ENCODE measurements at places on chromosomes 3 and 15.
A peak's percentile ranks its signal among the peaks of the same experiment; 100 is the strongest.

DNA sequence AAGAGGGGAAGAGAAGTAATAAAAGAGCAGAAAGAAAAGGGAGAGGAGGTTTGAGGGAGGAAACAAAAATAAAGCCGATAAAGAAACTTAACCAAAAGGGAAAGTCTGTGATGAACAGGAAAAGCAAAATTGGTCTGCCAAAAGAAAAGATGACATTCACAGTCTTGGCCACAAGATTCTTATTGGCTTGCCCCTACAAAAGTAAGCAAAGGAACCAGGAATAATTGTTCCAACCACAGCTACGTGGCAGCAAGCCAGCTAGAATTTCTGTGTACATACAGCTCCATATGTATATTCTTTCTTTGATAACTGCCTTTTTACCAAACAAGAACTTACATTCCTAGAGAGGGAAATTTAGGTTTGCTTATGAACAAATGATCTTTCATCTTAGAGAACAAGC, 79.6 kb downstream of the MLH1 start:
- DNase-seq = no peak

- DNase-seq = peak; percentile 63
Measured at GRCh38 chr15:65318870-65319356, 14.4 kb downstream of the RNU5B-1 start.

DNA sequence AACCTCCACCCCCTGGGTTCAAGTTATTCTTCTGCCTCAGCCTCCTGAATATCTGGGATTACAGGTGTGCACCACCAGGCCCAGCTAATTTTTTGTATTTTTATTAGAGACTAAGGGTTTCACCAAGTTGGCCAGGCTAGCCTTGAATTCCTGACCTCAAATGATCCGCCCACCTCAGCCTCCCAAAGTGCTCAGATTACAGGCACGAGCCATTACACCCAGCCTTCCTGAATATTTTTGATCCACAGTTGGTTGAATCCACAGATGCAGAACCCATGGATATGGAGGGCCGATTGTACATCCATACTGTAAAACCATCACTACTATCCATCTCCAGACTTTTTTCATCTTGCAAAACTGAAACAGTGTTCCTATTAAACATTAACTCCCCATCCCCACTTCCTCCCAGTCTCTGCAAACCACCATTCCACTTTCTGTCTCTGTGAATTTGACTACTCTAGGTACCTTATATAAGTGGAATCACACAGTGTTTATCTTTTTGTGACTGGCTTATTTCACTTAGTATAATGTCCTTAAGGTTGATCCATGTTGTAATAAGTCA, 8.2 kb upstream of the TMEM62 start:
- no peak for DNase-seq

DNA sequence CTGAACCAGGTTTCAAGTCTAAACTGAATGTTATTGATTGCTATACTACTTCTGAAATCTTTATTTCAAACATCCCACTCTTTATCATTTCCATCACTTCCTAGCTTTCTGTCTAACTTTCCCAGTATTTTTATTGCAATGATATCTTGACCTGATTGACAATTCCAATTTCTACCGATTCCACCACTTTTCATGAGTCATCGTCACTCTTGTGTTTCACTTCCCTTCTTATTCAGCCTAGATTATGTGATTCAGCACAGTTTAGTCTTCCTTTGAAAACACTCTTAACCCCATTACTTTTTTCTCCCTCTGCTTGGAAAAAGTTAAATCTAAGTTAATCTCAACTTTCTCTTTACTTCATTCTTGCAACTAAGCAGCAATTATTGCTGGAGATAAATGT, 62.6 kb downstream of the SLC7A14 start:
- no peak for DNase-seq

DNA sequence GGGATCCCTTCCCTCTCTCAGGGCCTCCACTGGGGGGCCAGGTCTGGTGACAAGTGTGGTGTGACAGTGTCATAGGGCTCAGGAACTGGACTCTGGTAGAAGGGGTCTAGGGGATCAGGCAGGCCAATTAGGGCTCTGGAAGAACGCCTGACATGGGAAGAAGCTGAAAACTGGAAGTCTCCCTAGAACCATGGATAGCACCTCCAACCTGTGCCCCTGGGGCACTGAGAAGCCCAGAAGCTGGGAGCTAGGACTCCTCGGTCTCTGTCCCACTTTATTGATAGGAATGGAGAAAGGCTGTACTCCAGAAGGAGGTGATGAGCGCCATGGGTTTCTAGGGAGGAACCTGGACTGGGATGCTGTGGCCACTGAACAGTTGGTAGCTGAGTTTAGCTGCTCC, 30.7 kb downstream of the INSYN1 start:
- DNase-seq = no peak

DNA sequence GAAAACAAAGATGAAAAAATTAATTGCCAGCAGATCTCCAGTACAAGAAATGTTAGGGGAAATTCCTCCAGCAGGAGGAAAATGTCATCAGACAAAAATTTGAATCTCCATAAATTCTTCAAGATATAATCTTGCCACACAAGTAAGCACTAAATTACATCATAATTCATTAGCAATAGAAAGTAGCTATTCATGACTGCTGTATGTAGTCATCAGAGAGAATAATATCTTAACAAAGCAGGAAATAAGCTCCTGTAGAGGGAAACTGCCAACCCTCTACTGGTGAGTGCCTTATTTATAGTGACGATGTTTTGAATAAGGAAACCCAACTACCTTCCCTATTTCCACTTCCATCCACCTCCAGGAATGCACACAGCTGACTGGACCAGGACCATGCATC, 15.8 kb upstream of the SLC27A2 start:
- peak; percentile 17 for DNase-seq

DNA sequence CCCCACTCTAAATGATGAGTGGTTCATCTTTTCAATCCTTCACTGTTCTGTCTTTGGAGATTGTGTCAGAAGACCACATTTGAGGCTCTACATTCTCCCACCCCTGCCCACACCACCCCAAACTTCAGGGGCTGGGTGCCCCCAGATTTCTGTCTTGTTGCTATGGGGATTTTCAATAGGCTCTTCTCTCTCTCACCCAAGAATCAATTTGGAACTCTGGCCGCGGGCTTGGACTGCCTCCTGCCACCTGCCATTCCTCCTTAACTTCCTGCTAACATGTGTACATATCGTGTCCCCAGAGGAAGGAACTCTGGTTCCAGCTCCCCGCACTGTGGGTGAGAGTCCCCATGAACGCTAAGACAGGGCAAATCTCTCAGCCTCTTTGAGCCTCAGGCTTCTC, 67.4 kb upstream of the LARS2 start:
- DNase-seq = no peak

Measured in H54 (cell line).